Peyer's patch (tissue), 4 donors: ENCODE measurements at places on chromosomes 3 and 15. TPM values are rescaled to one million over a fixed set of nuclear protein-coding genes. Genes with fewer than 3 reads are reported as not detected.
A peak's percentile ranks its signal among the peaks of the same experiment; 100 is the strongest.

- no peak overlapping the region for H3K27ac ChIP-seq
- H3K4me1 ChIP-seq: no peaks in the 10 kb centered on the region
- DNase-seq: no peak
- no peaks in the 10 kb centered on the region for H3K27me3 ChIP-seq
- no peak overlapping the region for H3K4me3 ChIP-seq
- no peaks in the 10 kb centered on the region for H3K36me3 ChIP-seq
Observed at GRCh38 chr3:66472313-66473134, 28.3 kb downstream of the LRIG1 start.

DNA sequence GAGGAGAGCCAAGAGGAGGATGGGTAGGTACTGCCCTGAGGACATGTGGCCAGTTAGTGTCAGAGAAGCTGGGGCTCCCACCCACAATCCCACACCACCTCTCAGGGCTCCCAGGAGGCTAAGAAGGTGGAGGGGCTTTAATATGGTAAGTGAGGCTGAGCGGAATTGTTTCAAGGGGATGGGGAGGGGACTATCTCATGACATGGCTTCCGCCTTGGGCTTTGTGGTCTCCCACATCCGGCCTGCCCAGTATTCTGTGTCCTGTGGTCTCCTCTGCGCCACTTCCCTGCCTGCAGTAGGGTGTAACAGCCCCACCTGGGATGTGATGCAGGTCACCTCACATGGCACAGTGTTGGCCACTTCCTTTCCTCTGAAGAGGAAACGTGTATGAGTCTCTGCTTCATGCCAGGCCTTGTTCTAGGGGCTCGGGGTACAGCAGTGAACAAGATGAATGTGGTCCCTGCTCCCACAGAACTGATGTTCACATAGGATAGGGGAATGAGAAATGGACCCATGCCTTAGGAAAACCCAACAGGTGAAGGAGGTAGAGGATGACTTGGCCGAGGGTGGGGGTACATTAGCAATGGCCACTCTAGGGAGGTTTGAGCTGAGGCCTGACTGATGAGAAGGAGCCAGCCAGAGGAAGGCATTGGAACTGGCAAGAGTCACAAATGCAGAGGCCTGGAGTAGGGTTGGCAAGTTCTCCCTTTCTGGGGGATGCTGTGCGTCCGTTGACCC lies 3.2 kb downstream of the NEIL1 start:
- H3K4me3 ChIP-seq: no peak overlapping the region
- peak; percentile 45 for DNase-seq
- no peaks in the 10 kb centered on the region for H3K36me3 ChIP-seq
- peaks cover 11% of the 10 kb centered on the region for H3K4me1 ChIP-seq

DNA sequence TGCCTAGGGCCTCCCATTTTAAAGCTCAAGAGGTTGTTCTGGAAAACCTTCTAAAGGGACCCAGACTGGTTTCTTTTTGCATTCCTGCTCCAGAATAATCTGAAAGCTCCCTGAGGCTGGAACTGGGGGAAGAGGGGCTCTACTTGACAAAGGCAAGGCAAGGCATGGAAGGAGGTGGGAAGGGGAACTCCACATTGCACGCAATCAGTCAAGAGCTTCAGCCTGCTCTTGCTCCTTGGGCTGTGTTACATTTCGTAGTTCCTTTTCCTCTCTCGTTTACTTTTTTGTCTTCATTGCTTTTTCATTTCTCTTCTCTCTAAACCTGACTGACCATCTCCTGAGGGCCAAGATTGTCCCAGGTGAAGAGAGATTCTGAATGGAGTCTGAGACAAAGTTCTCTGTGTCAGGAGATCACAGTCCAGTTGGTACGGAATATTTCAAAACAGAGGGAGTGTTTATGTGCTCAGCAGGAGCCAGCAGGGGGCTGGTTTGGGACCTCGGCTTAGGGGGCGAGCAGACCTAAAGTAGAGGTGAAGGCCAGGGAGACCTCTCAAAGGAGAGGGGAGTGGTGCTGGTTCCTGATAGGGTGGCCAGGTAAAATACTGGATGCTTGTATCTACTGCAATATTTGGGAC lies 6.0 kb upstream of the KCTD6 start:
- DNase-seq: no peak
- no peaks in the 10 kb centered on the region for H3K4me1 ChIP-seq

The RAD51 gene
- total RNA-seq: 1.1 TPM
